ENCODE measurements at places on chromosomes 7 and 10.

GRCh38 chr10:128035557-128035973 lies 90.7 kb downstream of the MKI67 start:
- DNase-seq = peak; percentile 20

- peak; percentile 19 for DNase-seq
These were observed 238.7 kb downstream of the MAD1L1 start for GRCh38 chr7:1993776-1994740.

DNA sequence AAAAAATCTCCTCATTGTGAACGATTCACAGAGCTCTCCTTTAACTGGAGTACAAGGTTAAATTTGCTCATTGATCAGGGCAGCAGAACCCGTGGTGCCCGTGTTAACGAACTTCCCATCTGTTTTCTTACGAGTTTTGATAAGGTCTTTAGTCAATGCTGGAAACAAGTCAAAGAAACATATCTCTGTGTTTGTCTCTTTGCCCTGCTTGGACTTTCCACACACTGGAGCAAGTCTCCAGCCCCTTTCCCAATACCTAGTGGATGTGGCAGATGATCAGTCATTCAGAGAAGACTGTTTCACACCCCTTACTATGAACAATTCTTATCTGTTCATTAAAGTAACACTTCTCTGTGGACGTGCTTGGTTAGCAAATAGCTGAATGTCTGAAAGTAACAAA lies 121.3 kb downstream of the ARID5B start:
- DNase-seq = no peak

GRCh38 chr7:50379082-50379481 lies 71.1 kb downstream of the FIGNL1 start:
- DNase-seq = no peak

DNA sequence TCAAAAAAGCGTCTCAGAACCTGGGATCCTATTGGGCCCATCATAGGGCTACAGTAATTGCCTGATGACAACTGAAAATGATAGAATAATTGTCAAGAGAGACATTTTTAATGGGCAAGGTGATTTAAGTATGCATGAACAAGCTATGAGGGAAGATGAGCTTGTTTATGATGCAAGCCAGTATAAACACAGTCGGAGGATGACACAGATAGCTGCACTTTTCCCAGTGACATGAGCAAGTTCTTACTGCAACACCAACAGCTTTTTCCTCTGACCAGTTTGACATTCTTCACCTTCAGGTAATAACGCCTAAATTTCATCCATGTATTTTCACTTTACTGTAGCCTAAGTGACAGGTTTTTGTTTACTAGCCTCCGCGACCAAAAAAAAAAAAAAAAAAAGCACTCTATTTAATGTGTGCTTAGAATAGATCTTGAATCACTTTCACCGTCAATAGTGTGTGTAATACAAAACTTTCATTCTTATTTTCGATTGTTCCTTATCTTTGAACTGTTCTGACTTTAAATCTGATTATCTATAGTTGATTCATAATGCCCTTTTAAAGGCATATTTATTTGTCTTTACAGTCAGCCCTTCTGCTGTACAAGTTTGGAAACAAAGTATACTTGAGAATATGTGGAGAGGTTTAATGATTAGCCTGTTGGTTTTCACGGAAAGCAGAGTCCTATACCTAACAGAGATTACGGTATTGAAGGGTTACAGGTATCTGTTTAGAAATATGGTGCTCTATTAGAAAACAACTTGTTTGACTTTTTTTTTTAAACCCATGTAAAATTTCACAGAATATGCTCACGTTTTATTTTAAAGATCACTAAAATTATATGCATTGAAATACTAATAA lies 1.7 kb downstream of the FOXP2 start:
- DNase-seq = peak; percentile 32

- peak; percentile 66 for DNase-seq
These were observed 8.0 kb upstream of the EPHA1 start for GRCh38 chr7:143416565-143417149.

GRCh38 chr10:123496375-123496774 lies 169.8 kb upstream of the GPR26 start:
- DNase-seq = no peak

DNA sequence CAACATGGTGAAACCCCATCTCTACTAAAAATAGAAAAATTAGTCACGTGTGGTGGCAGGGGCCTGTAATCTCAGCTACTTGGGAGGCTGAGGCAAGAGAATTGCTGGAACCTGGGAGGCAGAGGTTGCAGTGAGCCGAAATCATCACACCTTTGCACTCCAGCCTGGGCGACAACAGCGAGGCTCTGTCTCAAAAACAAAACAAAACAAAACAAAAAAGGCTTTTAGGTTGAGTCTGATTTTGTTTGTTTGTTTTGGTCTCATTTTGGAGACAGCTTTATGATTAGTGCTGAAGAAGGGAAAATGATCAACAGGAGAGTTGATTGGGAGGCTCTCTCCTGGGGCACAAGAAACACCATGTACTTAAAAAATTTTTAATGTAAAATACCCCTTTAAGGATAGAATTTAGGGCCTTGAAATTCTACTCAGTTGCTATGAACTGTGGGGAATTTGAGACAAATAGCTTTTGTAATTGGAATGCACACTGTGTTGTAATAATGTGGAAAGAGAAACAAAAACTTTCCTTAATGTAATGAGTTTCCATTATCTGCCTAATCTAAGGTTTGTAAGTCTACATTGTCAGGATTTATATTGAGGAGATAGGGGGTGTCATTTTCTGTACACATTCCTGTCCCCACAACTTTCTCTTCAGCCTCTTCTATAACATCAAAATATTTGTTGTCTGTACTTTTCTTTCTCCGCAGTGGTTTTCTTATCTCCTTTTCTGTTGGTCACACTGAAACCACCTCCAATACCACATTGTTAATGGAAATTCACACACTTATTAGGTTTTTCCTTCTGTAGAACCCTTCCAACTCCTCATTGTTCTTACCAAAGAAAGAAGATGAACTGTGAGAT lies 41.3 kb downstream of the ARID5B start:
- DNase-seq = no peak

GRCh38 chr7:73960548-73960947 lies 67.4 kb upstream of the ELN start:
- no peak for DNase-seq

DNA sequence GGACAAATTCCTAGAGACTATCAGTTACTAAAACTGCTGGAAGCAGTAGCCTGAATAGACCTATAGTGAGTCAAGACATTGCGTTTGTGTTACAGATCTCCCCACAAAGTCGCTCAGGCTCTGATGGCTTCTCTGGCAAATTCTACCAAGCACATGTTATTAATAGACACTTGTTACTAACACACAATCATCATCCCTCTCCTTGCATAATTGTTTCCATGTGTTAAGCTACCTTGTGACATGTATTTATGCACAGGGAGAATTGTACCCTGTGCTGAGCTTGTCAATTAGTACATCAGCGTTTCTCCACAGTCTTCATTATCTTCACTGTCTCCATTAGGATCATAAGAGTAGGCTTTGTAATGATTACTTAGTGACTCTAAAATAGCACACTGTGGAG lies 31.2 kb downstream of the DYNC2I1 start:
- DNase-seq = no peak

DNA sequence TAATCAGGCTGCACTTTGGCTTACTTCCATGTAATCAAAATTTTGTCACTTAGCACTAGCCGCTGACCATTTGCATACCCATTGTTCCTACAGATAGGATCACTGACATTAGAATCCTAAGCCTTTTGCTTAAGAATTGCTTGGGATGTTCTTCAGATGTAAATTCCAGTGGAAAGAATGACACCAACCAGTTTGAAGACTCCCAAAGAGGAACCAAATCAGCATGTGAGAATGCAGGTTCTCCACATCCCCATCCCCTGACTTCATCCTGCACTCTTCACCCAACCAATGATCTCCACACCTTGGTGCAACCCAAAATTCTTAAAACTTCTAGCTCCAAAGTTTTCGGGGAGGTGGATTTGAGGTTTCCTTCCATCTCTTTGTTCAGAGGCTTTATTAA lies 345.6 kb downstream of the GPAM start:
- no peak for DNase-seq

GRCh38 chr10:22246680-22247391 lies 29.0 kb upstream of the EBLN1 start:
- DNase-seq = no peak

DNA sequence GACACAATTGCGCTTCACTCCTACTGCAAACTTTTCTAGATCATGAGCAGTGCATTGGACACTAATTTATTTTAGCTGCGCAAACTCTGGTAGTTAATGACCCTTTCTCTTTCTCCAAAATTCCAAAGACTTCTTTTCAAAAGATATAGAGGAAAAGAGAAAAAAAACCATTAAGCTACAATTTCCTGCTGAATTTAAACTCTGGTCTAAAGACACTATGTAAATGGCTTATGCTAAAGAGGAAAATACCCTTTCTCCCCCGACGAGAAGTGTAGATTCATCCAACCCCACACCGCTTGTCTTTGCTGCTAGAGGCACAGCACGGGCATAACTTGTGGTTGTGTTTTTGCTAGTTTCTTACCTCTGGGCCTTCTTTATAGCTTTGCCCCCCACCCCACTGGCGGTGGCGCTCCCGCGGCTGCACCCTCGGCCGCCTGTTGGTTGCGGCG lies 84.1 kb downstream of the SNX10 start:
- DNase-seq = peak; percentile 67

- DNase-seq = peak; percentile 63
These were observed 160.6 kb downstream of the FGFR2 start for GRCh38 chr10:121437596-121437995.

- DNase-seq = no peak
These were observed 405.2 kb downstream of the ARL4A start for GRCh38 chr7:13092708-13093005.

- DNase-seq = no peak
These were observed 82.0 kb downstream of the GRK5 start for GRCh38 chr10:119289227-119289920.

DNA sequence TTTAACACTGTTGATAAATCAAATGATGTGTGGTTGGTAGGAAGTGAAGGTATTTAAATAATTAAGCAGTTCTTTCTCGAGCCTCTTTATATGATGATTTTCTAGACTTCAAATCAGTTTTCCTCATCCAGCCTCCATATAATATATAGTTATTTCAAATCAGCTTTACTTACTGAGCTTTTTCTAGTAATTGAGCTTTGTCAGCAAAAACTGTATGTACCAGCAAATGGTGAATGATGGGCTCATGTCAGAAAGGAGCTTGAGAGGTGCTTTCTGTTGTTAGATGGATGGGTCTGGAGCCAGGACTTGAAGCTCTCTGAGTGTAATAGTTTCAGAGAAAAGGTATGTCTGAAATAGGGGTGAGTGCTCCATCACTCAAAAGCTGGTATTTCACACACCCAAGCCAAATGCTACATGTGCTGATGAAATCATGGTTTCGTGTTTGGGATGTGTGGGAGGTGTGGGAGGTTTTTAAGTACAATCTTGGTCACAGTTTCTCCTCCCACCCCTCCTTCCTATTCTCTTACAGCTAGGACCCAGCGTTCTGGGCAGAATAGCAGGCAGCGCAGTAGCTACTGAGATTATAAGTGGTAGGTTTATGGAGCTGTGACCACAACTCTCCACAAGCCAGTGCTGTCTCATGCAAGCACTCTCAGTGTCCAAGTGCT lies 55.8 kb downstream of the LRMDA start:
- DNase-seq = no peak

DNA sequence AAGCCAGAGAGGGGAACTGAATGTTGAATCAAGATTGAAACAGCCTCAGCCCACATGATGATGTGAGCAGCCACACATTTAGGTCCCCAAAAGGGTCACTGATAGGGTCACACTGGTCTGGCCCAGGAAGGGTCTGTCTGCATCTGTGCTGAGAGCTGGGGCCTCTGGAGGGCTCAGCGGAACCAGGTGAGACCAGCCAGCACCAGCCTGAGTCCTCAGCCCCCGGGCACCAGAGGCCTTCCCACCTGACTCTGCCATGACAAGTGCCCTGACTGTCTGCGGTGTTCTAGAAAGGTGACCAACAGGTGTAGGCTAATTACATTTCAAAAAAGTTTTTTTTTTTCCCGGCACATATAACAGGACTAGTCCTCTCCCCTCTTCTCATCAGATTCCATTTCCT lies 76.2 kb downstream of the WDR11 start:
- no peak for DNase-seq

DNA sequence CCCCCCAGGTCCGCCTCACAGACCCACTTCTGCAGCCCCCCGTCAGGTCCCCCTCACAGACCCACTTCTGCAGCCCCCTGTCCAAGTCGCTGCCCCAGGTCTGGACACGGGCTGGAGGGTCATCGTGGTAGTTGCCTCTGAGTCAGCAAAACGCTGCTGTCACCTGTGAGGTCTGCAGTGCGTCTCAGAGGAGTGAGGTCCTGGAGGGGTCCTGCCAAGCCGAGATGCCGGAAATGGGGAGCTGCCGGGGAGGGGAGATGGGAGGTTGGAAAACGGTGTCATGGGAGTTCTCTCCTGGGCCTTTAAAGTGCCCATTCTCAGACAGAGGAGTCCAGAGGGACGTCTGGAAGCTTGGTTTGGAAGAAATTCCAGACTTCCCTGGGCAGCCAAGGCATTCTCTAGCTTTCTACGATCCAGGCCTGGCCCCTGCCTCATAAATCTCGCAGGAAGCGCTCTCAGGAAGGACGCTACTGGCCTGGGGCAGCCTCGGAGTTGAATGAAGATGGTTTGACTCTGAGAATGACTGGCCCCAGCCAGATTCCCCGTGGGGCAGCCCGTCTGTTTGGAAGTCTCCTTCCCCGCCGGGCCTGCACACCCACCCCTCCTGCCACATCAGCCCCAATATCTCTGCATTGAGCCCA lies 38.7 kb downstream of the CALML3 start:
- DNase-seq = no peak

- peak; percentile 80 for DNase-seq
These were observed 28.7 kb downstream of the PNPLA8 start for GRCh38 chr7:108497082-108497725.

- DNase-seq = peak; percentile 15
These were observed 17.7 kb downstream of the ABCA13 start for GRCh38 chr7:48188776-48189520.

- DNase-seq = peak; percentile 65
These were observed at the start of gene TNRC18 for GRCh38 chr7:5423306-5423975. TSS of gene TNRC18 (minus strand) at chr7:5423834. CDS start at chr7:5421246, 2,588 bp downstream.

- DNase-seq = peak; percentile 2
These were observed 50.9 kb downstream of the GLI3 start for GRCh38 chr7:42186151-42186550.

GRCh38 chr7:4642468-4643203 lies 39.5 kb upstream of the FOXK1 start:
- peak; percentile 41 for DNase-seq

DNA sequence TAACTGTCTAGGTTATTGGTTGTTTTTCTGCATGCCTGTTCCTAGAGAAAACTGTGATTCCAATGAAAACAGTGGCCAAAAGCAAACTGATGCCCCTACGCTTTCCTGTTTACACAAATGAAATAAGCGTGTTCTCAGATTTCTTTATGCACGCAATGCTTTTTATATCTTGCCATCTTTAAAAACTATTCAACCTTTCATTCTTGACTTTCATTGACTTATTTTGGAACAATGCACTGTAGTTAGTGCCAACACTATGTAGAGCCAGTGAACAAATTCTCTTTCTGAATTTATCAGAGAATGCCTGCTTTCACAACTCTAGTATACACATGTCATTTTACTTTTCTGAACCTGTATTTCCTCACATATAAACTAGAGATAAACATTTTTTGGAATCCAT lies 86.6 kb downstream of the CABCOCO1 start:
- DNase-seq = no peak

GRCh38 chr10:75195035-75195763 lies 15.4 kb upstream of the VDAC2 start:
- DNase-seq = no peak

Data from NCI-H82 (cell line).